ENCODE measurements at places on chromosomes 5 and 9.

- DNase-seq, result no peak
Observed at GRCh38 chr5:168135897-168136296, 155.5 kb upstream of the WWC1 start.

DNA sequence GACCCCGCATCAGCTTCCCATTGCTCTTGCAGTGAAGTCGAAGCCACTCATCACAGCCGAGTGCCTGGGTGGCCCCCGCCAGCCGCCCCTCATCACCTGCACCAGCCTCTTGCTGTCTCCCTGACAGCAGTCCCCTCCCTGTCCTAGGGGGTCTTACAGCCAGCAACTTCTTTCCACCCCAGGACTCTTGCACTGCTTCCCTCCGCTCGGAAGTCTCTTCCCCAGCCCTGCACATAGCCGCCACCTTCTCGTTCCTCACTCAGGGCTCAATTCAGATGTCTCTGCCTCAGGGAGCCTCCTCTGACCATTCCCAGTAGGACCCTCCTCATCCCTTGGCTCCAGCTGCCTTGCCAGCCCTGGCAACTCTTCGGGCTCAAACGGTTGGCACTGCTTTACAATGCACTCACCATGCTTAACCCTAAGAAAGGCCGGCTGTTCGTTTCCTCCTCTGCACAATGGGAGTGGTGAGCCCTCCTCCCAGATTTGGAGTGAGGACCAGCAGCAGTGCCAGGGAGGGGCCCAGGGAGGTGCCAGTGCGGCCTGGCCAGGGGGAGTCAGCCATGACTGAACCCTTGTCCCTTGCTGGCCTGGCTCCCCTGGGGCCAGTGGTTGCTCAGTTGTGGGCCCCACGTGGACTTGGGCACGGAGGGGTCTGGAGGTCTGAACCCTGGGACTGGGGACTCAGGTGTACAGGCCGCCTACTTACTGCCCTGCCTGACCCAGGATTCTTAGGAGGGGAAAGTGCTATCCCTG is 6.1 kb downstream of the TCF7 start:
- no peak for DNase-seq

DNA sequence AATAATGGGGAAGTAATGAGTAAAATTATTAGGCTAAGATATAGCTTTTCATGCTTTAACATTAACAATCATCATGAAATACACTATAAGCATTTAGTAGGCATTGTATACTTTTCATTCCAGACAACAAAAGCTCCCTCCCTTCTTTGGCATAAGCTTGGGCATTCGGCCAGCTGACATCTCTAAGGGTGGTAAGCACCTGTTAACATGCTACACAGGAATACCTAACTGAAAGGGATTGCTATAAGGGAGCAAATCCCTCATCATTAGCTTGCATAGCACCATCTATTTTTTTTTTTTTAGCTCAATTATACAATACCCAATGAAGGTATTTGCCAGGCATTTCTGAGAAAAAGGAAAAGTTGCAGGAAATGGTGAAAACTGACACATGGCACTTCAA is 16.6 kb downstream of the STRBP start:
- no peak for DNase-seq

DNA sequence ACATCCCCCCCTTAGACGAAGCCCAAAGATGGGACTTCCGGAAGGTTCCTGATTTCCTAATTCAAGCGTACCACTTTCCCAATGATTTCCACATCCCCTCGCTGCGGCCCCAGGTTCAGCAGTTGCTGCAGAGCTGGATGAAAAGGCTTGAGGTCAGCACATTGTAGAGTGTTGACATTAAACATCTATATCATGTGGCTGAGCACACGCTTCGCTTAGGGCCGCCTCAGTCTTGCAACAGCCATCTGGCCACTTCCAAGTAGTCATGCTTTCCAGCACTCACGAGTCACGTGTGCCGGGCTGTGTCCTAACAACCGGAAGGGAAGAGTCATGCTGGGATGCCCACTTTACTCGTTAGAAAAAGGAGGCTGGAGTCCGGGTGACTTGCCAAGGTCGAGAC is 340.6 kb upstream of the IRX4 start:
- no peak for DNase-seq

DNA sequence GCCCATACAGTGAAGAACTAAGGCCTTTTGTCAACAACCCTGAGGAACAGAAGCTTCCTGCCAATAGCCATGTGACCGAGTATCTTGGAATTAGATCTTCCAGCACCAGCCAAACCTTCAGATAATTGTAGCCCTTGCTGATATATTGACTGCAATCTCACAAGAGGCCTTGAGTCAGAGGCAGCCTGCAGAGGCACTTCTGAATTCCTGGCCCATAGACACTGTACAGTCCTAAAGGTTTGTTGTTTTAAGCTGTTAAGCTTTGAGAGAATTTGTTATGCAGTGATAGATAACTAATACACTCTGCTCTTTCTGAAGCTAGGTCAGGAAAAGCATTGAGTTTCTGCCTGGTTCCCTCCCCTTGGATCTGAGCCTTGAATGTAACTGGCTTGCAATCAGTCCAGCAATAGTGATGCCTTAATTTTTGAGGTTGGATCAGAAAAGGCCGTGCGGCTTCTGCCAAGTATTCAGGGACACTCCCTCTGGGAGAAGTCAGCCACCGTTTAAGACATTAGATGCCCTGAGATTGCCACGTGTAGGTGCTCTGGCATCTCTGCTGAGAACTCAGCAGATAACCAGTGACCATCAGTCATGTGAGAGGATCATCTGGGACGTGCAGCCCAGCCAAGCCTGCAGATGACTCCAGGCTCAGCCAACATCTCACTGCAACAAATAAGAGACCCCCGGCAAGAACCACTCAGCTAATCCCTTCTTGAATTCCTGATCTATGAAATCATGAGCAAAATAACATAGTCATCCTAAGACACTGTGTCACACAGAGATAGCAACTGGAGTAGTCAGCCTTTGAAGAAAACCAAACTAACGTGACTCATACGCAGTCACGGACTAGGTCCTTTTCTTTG is 126.8 kb upstream of the STC2 start:
- no peak for DNase-seq

GRCh38 chr5:6759983-6760382 is 46.8 kb downstream of the TENT4A start:
- no peak for DNase-seq

DNA sequence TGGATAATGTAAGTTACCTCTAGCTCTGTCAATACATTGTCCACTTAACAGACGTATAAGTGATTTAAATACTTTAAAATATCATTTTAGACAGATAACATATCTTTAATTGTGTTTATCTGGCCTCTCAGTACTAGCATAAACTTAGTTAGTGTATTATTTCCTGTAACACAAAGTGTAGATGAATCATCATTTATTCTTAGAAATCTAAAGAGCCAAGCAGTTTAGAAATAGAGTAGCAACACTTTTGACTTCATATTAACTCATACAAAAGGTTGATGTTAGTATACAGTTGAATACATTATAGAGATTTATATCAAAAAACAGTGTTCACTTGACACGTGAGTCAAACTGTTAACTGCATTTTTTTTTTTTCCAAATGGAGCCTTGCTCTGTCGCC is 18.0 kb downstream of the NCBP1 start:
- DNase-seq, result no peak

DNA sequence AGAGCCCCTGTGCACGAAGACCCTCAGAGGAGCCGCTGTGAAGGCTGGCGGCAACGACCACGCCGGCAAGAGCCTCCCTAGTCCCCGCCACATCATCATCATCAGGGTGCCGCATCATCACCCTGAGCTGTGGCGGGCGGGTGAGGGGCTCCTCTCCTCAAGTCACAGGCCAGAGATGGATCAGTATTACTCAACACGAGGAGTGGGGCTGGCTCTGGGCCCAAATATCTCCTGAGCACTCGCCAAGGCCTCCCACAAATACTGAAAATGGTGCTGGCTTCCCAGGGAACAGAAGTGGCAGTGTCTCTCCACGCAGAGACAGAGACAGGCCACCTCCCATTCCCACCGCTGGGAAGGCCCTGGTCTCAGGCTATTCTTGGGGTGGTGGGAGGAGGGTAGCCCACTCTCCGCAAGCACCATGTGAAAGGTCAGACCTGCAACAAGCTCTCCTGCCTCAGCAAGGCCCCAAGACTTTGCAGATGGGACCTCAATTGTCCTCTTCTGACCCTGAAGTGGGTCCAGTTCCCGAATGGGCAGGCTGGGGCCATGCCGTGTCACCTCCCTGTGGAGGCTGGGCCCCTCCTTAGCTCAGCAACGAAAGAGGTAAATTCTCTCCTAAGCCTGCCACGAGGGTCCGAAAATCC is 39.3 kb upstream of the ZNF354A start:
- DNase-seq, result no peak

- no peak for DNase-seq
Observed at GRCh38 chr9:122954253-122954691, 13.5 kb downstream of the RABGAP1 start.

DNA sequence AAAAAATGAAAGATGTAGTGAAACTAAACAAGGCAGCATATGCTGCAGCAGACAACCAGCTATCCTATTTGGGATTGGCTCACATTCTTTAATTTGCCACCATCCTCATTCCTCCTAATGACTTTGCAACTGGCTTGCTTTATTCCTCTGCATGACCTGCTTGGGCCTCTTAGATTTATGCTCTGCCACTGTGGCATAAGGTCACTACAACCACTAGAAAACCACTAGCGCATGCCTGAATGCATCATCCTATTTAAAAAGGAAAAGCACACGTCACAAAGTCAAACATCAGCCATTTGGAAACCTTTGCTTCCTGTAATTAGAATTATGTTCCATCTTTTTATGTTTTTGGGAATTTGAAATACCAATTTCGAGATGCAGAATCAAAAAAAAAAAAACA is 40.8 kb upstream of the CCDC152 start:
- DNase-seq, result no peak
